ENCODE measurements at places on chromosomes 4 and X. TPM values are rescaled to one million over a fixed set of nuclear protein-coding genes. Genes with fewer than 3 reads are reported as not detected.

GRCh38 chr4:39846120-39846519 lies 131.6 kb downstream of the PDS5A start:
- DNase-seq, result no peak

Gene SMIM31
- 23.4 TPM for polyA plus RNA-seq

GRCh38 chr4:99458911-99459447 lies 23.8 kb upstream of the ADH7 start:
- no peak for DNase-seq

Gene DCAF12L1
- polyA plus RNA-seq, result 0.06 TPM

Gene SLC35A2
- polyA plus RNA-seq, result 23.6 TPM

DNA sequence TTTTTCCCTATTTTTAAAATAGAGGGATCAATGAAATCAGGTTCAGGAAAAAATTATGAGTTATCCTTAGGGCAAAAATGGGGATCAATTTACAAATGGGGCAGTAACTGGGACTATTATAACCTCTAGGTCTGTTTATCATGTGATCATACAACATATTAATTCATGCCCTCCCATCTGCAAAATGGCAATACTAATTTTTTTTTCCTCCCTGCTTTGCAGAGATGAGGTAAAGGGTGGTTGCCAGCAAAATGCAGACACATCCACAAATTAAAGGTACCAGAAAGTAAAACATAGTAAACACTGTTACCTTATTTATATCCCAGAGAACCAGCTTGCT lies 467 bp downstream of the HSD17B11 start:
- no peak for DNase-seq

Gene CTAG1B
- polyA plus RNA-seq, result not detected

Gene PTCHD1
- 0.66 TPM for polyA plus RNA-seq

Gene VSIG4
- polyA plus RNA-seq, result 8.4 TPM

Gene NLGN4X
- polyA plus RNA-seq, result 7.2 TPM

DNA sequence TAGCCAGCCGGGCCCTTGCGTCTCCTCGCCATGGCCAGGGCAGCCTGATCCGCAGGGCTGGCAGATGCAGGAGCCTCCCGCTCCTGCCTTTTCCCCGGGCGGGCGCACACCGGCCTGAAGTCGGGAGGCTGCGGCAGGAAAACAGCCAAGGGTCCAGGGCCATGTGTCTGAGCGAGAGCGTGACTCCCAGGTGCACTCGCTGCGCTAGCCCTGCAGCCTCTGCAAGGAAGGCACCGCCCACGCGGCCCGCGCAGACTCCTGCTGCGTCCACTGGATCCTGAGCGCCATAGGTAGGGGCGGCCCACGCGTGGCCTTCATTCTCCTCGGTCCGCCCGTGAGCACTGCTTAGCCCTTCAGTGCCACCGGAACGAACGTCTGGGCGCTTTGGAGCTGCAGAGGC lies 379.9 kb downstream of the TRAM1L1 start:
- no peak for DNase-seq

DNA sequence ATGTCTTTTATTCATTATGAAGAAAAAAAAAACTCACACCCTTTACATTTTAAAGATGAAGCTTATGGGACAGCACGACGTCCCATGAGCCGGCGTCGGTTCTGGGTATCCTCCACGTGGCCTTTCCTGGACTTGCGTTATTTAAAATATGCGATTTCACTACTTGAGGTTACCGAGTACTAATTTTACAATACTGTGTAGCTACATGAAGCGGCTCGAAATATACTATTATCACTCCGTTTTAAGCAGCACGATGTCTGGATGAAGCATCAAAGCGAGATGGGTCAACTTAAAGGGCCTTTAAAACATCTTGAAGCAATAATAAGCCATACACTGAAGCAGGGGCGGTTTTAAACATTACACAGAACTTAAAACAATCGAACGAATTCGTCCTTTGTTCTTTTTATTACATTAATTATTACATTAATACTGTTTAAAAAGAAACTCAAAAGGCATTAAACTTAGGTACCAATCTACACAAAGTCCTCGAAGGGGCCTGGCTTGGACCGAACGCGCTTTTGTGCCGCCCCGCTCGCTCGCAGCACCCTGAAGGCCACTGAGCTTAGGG lies 1.4 kb upstream of the KLF3 start:
- peak; percentile 64 for DNase-seq

GRCh38 chr4:181008164-181008563 lies 1235.0 kb upstream of the TENM3 start:
- DNase-seq, result no peak

DNA sequence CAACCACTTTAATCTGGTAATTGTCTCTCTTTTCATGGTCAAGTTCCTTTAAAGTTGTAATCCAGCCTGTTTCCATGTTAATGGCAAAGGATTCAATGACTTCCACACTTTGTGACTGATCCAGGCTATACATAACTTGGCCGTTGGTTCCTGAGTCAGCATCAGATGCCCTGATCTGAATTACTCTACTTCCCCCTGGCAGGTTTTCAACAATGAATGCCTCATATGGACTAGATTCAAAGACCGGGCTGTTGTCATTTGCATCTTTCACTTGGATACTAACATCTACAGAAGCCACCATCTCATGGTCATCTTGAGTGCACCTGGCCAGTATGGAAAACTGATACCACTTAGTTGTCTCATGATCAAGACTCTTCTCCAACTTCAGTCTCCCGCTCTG lies 62.6 kb upstream of the MTNR1A start:
- no peak for DNase-seq

GRCh38 chr4:78971776-78972175 lies 32.5 kb upstream of the PAQR3 start:
- no peak for DNase-seq

DNA sequence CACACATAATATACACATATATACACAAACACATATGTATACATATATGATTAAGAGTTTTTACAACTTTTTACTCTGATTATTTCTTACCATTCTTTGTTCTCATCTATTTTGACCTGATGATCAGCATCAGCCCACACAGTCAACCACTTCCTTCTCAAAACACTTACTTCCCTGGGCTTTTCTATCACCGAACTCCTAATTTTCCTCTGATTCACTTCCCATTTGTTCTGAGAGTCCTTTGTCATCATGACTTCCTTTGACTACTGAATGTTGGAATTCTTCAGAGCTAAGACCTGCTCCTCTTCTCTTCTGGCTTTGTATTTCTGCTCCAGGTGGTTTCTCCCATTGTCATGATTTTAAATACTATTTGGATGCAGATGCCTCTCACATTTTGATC lies 209.5 kb upstream of the AFF2 start:
- no peak for DNase-seq

DNA sequence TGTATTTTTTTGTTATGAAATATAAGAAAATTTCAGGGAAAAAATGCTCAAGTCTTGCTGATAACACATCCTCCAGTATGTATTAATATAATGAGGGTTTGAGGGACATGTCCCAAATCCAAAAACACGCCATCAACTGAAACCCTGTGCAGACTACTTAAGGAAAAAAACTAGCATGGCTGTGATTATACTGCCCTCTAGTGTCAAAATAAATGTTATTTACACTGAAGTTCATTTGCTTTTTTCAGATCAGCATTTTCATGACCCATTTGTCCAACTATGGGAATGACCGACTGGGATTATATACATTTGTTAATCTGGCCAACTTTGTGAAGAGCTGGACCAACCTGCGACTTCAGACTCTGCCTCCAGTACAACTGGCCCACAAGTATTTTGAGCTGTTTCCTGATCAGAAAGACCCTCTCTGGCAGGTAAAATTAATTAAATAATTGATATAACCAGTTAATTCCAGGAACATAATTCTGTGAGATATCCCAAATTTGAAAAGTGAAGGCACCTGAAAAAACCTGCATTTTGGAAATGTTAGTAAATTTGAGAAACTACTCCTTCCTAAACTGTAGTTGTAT lies 128.5 kb downstream of the PRSS12 start:
- peak; percentile 5 for DNase-seq

Gene BEX3
- 191 TPM for polyA plus RNA-seq

Gene TMPRSS11F
- polyA plus RNA-seq, result not detected

Gene MTTP
- 459 TPM for polyA plus RNA-seq

- no peak for DNase-seq
Observed at GRCh38 chr4:179472164-179472563, 2029.9 kb upstream of the AGA start.

DNA sequence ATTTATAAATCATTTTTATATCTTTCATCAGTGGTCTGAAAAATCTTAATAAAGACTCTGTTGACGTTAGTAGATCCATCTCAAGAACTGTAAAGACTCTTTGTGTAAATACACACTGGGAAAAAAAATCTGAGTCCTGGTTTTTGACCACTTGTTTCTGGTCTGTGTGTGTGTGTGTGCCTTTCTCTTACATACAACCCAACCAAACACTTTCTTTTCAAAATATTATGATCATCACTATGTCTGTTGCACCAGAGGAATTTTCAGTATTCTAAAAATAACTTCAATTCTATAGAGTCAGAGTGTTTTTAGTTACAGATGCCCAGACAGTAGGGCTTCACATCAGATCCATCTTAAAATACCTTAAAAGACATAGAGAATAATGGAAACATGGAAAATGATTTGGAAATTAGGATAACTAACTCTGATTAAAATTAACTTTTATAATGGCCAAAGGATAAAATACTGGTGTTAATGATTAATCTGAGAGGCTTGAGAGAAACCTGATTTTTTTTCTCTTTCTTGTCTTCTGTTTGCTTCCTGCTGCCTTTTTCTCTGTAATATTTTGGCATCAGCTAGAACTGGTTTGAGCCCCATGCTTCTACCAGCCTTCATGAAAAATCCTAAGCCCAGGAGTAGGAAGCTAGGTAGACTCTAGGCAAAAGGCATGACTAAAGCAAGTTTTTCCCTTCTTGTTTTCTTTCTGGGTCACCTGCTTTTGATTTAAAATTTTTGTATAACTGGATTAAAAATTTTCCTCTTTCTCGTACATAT lies 99.7 kb downstream of the ATXN3L start:
- DNase-seq, result no peak

GRCh38 chr4:961351-962230 lies 11.8 kb downstream of the DGKQ start:
- no peak for DNase-seq

Gene L1CAM
- polyA plus RNA-seq, result 22.5 TPM

Gene MRFAP1
- polyA plus RNA-seq, result 244 TPM

- DNase-seq, result no peak
Observed at GRCh38 chr4:151627491-151627890, 133.3 kb downstream of the GATB start.

Gene GABRE
- polyA plus RNA-seq, result 47.5 TPM

DNA sequence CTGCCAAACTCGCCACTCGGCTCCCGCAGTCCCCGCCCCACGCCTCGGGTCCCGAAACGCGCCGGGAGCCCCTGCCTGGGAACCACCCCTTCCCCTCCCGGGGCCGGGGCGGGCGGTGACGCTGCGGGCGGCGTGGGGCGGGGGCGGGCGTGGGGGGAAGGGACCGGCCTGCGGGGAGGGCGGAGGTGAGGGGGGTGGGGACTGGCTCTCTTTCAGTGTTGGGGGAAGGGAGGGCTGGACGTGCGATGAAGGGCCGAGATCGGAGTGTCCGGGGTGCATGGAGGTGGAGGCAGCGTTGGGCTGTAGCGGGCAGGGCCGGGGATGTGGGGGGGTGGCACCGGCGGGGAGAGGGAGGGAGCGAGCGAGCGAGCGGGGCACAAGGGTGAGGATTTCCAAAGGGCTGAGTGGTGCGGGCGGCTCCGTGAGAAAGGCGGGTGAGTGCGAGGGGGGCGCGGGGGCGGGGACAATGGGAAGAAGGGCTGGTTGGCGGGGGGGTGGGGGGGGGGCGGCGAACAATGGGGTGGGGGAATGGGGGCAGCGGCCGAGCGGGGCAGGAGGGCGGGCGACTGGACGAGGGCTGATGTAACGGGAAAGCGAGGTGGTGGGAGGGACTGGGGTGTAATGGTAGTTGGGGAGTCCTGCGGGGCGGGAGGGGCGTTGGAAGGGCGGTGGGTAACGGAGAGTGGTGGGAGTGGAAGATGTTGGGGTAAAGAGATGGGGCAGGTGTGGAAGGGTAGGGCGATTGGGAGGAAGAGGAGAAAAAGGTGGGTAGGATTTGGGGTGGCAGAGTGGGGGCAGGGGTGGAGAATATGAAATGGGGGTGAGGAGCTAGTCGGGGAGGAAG lies 578 bp downstream of the DCUN1D4 start:
- DNase-seq, result no peak

- no peak for DNase-seq
Observed at GRCh38 chr4:39324446-39324845, 41.7 kb downstream of the RFC1 start.

DNA sequence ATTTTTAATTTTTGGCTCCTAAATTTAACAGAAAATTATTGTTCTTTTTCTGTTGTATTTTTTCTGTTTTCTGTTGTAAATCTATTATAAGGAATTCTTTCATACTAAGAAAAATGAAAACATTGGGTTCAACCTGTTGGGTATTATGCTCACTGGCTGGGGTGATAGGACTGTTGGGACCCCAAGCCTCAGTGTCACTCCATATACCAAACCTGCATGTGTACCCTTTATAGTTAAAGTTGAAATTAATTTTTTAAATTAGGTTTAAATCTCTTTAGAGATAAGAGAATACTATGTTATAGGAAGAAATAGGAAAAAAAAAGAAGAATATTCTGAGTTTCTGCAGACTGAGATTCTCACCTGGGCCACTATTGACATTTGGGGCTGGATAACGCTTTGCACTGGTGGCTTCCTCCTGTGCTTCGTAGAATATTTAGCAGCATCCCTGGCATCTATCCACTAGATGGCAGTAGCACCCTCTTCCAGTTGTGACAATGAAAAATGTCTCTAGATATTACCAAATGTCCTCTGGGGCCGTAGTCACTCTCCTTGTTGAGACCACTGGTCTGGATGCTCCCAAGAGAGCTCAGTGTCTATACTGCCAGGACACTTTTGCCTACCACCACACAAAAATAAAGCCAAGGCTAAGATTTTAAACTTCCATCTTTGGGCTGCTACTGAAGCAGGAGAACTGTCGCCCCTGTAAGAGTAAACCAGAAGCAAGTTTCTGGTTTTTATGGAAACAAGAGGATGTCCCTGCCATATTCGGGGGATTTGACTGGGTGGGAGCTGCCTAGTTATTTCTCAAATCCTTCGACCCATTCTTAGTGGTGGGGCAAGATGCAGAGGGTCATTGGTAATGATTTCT lies 22.4 kb upstream of the CLTRN start:
- DNase-seq, result no peak

DNA sequence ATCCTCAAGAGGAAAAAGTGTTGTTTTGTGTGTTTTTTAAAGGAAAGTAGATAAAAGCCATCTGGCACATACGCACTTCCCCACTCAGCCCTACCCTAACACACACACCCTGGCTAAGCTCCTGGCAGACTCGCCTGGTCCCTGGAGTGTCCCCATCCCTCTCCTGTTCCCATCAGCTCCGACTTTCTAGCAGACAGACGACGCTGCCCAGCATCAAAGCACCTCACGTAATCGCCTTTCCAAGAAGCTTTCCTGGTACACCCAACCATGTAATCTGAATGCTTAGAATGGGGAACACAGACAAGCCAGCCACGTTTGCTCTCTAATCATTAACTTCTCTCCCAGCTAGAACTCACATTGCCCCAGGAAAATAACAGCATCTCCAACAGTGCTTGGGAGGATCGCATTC lies 116.2 kb downstream of the AFAP1 start:
- peak; percentile 86 for DNase-seq
